ENCODE measurements at places on chromosomes 2 and 18. TPM values are rescaled to one million over a fixed set of nuclear protein-coding genes. Genes with fewer than 3 reads are reported as not detected.

SLC5A7 gene
- total RNA-seq: 0.06 TPM

ATP6V1C2 gene
- 0.40 TPM for total RNA-seq

ARHGAP28 gene
- total RNA-seq: 10.0 TPM

- no peak for DNase-seq
These were observed 151.1 kb upstream of the RIOK3 start for GRCh38 chr18:23301972-23302371.

DNA sequence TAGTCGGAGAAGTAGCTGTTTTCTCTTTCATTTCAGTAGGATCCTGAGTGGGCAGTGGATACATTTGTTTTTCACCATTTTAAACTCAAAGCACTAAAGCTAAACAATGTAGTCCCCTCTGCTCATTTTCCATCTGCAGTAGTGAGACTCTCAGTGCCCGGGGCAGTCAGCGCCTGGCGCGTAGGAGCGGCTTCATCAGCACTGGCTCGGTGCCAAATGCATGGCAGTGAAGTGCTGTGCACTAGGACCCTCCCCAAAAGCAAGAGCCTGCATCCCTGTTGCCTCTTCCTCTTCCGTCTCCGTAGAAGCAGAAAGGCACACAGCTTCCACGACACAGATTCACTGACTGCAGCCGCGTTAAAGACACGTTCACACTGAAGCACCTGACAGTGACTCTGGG, 19.0 kb upstream of the ESPNL start:
- no peak for DNase-seq

- DNase-seq: no peak
These were observed 123.7 kb downstream of the GALNT14 start for GRCh38 chr2:31014516-31014915.

All from PC-3 (cell line).